ENCODE measurements at places on chromosomes 16 and 17.

DNA sequence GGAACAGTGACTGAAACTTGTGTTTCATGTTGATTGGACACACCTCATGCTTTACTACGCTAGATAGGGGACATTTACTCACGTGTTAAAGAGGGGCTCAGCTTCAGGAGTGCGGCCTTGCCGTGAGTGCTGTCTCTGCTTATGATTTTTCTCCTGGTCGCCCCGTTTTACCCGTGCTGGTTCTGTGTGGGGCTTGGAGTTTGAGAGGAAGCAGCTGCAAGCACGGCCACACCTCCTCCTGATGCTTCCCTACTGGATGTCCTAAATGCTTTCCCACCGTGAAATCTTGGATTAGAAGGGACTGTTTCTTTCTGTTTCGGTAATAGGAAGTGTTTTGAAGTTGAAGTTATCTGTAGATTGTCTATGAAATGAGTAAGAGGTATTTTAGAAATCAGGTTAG is 54.0 kb upstream of the ZNF750 start:
- no peak for DNase-seq

DNA sequence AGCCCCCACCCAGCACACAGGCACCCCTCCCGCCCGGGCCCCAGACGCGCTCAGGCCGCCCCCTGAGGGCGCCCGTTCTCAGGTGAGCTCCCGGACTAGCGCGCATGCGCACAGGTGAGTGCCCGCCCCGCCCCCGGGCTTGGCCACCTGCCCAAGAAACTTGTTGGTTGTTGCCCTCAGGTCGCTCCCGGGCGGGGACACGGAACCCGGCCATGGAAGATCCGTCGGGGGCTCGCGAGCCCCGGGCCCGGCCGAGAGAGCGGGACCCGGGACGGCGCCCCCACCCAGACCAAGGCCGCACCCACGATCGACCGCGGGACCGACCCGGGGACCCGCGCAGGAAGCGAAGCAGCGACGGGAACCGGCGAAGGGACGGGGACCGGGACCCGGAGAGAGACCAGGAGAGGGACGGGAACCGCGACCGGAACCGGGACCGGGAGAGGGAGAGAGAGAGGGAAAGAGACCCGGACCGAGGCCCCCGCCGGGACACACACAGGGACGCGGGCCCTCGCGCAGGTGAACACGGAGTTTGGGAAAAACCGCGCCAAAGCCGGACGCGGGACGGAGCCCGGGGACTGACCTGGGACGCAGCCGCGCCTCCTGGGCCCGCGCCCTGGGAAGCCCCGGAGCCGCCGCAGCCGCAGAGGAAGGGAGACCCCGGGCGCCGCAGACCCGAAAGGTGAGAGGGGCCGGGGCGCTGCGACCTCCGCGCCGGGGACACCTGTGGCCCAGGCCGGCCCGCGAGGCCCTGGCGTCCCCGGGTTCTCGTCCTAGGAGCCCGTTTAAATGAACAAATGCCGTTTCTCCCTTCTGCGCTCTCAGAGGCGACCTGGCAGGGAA is at the start of gene MARVELD3:
Gene MARVELD3 (plus strand): TSS at position 167 of the 840 bp plus-strand sequence. CDS start 46 bp downstream, at position 213.
- DNase-seq: no peak

- DNase-seq: no peak
Observed at GRCh38 chr17:77205396-77206125, 64.8 kb downstream of the SEC14L1 start.

DNA sequence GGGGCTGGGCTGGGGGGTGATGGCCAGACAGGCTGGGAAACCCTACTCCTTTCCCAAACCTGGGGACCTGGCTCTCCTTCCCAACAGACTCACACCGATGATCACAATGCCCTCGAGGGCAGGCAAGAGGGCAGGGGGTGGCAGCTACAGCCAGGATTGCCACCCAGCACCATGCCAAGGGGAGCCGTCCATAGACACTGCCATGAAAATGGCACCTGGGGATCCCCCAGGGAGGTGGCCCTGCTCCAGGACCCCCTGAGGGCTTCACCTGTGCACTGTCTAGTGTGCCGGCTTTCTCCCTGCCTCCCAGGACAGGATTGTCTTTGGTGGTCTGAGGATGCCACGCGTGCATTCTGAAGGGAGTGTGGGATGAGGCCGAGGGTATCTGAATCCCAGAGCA is 24.6 kb downstream of the RPH3AL start:
- DNase-seq: no peak

GRCh38 chr17:66567234-66568170 is 265.1 kb downstream of the PRKCA start:
- DNase-seq: peak; percentile 65

GRCh38 chr17:19337712-19338023 is 24.9 kb downstream of the B9D1 start:
- no peak for DNase-seq

DNA sequence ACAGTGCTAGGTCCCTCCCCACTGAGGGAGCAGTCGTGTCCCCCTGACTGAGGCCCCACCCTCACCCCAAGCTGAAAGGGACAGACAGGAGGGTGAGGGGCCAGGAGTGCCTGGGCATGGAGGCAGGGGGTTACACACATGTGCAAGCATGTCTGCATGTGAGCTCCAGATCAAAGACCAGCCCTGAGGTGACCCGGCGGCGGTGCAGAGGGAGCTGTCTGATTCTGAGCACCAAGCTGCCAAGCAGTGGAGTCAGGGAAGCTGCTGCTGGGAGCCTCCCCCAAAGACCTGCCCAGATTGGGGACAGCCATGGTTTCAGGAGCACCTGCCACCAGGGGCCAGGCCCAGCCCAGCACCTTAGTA is 5.5 kb downstream of the DLX3 start:
- no peak for DNase-seq

DNA sequence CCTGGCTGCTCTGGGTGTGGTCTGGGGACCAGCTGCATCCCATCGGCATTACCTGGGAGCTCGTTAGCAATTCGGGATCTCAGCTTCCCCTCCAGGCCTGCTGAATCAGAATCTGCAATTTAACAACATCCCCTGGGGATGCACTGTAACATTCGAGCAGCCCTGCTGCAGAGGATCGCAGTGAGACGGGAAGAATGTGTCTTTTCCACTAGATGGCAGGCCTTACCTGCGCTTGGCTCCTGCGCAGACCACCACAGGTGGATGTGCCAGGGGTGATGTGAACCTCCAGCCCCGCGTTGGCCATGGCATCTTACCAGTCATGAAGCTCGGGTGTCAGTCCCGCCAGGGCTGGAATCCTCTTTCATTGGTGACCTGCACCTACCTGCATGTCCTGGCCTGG is 209.9 kb downstream of the PRKCB start:
- DNase-seq: no peak

DNA sequence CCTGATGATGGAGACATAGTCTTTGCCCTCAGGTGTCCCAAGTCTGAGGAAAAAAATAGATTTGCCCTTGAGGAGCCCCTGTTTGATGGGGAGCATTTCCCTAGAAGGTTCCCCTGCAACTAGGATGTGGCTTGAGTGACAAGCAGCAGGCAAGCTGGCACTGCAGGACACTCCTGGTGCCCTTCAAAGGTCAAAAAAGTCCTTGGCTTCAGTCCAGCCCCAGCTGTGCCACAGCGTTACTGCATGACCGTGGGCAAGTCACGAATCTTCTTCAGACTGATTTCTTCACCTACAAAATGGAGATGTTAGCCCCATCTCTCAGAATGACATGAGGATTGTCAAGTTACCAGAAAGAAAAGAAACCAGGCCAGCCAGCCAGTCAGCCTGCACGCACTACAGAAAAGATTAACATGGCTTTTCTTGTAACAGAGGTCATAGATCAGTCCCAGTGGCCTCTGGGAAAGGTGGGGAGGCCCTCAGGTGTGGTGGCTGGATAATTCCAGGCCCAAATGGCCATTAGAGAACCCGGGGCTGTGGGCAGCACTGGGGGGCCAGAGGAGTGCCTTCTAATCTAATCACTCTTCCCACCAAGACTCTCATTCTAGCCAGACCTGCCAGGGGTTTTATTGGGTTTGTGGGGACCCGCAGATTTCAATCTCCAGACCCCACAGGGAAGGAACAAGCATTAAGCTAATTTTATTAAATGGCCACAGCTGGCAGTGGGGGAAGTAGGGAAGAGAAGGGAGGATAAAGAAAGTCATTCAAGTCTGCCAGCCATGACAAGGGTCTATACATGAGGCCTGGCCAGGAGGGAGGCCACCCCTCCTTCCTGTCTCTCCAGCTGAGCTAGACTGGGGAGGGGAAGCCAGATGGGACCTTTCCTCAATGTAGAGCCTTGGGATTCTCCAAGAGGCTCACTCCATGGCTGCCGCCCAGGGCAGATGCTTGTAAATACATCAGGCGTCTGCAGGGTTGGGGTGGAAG is 9.7 kb upstream of the KIF18B start:
- no peak for DNase-seq

DNA sequence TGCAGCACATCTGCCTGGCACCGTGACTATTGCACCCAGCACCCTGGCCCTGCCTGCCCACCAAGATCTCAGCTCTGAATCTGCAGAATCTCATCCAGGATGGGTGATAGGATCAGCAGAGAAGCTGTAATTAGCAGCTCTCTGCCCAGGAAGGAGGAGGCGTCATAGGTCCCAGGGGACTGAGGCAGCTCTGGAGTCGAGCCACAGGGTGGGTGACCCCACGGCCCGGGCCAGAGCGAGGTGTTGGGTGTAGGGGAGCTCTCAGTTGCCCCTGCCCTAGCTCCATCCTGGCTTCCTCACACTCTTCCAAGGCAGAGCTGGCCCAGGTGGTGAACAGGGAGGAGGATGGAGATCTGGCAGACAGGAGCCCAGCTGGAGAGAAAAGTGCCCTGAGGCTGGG is 18.2 kb upstream of the FAM83G start:
- DNase-seq: no peak

- no peak for DNase-seq
Observed at GRCh38 chr16:9159839-9160550, 68.6 kb downstream of the HAPSTR1 start.

GRCh38 chr16:68732042-68732680 is 4.9 kb upstream of the CDH1 start:
- DNase-seq: no peak

- DNase-seq: peak; percentile 94
Observed at GRCh38 chr17:17476865-17477467, at the start of gene MED9. Gene MED9, plus strand, starts transcription at chr17:17477000. Its CDS starts 42 bp downstream, at chr17:17477042.

GRCh38 chr16:19578378-19578971 is 23.0 kb downstream of the VPS35L start:
- no peak for DNase-seq

GRCh38 chr17:82328141-82328993 is 5.2 kb downstream of the SECTM1 start:
- no peak for DNase-seq

DNA sequence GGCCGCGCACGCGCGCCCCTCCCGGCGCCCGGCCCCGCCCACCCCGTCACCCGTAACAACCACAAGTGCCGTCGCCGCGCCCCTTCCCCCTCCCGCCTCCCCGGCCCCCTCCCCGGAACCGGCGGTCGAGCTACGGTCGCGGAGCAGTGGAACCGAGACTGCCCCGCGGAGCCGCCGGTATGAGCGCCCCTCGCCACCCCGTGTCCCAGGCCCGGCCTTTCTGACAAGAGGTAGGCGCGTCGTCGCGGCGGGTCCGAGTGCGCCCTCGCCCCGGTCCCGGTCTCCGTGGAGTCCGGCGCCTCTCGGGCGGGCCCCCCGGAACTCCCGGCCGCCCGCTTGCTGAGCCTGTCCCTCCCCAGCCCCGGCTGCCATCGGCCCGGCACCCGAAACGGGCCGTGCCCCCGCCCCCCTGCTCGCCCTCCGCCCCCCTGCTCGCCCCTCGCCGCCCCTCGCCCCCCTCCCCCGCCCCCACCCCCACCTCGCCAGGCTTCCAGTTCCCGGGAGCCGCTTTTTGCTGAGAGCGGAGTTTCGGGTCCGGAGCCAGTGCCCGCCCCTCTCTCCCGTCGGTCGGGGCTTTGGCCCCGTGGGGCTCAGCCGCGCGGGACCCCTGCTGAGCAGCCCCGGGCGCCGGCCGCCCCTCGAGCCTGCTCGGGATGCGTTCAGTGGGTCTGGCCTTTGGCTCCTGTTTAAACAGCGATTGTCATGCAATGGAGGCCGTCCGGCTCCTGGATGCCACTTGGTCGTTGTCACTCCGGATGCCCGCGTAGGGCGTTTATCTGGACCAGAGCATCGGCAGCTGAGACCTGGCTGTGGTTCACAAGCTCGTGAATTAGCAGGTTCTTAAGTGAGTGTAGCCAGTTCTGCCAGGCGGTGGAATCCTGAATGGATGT is at the start of gene SEC14L1:
Gene SEC14L1 (plus strand): TSS at position 92 of the 890 bp plus-strand sequence. CDS start 2,628 bp downstream, outside the sequence.
- peak; percentile 9 for DNase-seq

GRCh38 chr16:26567356-26567755 is 499.4 kb upstream of the C16orf82 start:
- no peak for DNase-seq

DNA sequence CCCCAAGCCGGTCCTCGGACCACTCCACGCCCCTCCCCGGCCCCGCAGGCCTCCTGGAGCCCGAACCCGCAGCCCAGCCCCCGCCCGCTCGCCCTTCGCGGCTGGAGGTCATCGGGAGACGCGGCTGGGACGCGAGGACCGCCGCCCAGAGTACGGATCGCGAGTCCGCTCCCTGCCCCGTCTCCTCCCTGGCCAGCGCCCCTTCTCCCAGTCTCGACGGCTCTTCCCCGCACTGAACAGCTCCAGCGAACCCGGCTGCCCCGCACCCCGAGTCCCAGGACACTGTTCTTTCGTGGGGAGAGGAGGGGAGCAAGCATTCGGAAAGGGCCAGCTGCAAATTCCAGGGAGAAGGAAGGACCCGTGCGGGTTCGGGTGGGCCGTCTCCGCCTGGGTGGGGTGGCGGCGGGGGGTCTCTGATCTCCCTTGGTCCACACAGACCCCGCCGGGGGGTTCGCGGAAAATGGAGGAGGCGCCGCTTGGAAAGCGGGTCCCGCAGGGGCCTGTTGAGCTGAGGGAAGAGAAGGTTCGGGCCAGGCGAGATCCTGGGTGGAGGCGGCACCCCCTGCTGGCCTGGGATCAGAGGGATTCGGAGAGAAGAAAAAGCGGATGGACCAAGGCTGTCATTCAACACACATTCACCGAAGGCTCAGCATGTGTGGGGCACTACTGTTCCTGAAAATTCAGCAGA is 632 bp upstream of the RTN4RL1 start:
- DNase-seq: no peak

GRCh38 chr17:76845541-76846017 is 22.6 kb upstream of the MGAT5B start:
- DNase-seq: no peak

Data from CD4-positive, alpha-beta memory T cell (primary cell).